Activated CD4-positive, alpha-beta T cell treated with anti-CD3 and anti-CD28 coated beads, Interleukin-2, amount 10 ng/mL, durations not matched to agents 7 days and 5 days (primary cell): ENCODE measurements at places on chromosomes 2 and 18.

DNA sequence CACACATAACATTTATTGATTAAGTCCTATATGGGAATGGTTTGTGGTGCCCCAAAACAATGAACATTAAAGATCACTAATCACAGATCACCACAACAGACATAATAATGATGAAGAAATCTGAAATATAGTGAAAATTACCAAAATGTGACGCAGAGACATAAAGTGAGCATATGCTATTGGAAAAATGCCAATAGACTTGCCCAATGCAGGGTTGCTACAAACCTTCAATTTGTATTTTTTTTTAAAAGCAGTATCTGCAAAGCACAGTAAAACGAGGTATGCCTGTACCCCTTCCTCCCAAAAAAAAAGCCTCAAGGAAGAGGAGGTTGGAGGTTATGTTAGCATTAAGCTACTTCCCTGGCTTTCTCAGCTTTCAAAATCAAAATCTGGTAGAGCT lies 131.1 kb downstream of the RBMS1 start:
- H3K27ac ChIP-seq: no peak overlapping the region
- H3K36me3 ChIP-seq: peaks cover 44% of the 10 kb centered on the region
- peaks cover 14% of the 10 kb centered on the region for H3K4me1 ChIP-seq
- no peak overlapping the region for H3K4me3 ChIP-seq
- DNase-seq: no peak
- H3K27me3 ChIP-seq: no peaks in the 10 kb centered on the region

DNA sequence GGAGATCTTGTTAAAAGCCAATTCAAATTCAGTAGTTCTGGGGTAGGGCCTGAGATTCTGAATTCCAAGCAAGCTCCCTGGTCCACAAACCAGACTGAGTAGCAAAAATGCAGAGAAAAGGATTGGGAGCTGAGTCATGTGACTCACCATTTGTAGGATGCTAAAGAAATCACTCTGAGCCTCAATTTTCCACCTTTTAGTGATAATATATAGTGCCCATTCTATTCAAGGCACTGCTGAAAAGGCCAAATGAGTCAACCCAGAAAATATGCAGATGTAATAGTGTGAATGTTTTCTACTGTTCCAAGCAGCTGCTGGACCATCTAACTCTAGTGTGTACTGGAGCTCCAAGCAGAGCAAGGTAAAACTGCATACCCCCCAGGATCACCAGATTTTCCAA lies 47.2 kb downstream of the SLC14A2 start:
- no peak overlapping the region for H3K27ac ChIP-seq
- peaks cover 2% of the 10 kb centered on the region for H3K27me3 ChIP-seq
- DNase-seq: no peak
- no peak overlapping the region for H3K4me3 ChIP-seq

- peaks cover 38% of the 10 kb centered on the region for H3K4me1 ChIP-seq
- no peak overlapping the region for H3K4me3 ChIP-seq
- no peak overlapping the region for H3K27ac ChIP-seq
- H3K36me3 ChIP-seq: peaks cover 3% of the 10 kb centered on the region
- no peaks in the 10 kb centered on the region for H3K27me3 ChIP-seq
- DNase-seq: no peak
These were observed 50.1 kb downstream of the SPRED2 start for GRCh38 chr2:65382323-65382722.

DNA sequence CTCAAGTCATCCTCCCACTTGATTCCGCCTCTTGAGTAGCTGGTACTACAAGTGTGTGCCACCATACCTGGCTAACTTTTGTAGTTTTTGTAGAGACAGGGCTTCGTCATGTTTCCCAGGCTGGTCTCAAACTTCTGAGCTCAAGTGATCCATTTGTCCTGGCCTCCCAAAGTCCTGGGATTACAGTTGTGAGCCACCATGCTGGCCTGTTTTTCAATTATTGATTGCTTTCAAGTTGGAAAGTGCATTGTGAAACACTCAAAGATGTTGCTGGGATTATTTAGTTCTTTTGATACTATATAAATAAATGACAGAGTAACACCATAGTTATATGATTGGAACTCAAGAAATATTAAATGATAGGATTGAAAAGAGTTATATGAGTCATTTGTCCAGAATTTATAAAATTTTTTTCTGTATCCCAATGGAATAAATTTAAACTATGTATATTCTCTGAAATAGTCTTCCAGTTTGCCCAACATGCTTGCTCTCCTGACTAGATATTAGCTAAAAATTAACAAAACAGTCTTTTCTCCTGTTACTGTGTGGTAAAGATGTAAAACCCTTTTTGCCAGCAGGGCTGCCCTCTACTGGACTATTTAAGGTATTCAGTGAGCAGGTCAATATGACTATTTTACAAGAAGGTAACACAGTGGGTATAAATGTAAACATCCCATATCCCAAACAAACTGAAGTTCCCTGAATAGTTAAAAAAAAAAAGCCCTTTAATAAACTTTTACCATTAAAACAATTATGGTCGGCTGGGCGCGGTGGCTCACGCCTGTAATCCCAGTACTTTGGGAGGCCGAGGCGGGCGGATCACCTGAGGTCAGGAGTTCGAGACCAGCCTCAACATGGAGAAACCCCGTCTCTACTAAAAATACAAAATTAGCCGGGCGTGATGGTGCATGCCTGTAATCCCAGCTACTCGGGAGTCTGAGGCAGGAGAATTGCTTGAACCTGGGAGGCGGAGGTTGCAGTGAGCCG lies 42.7 kb downstream of the ACSL3 start:
- H3K36me3 ChIP-seq: no peaks in the 10 kb centered on the region
- peak; percentile 51 for DNase-seq
- H3K27me3 ChIP-seq: no peaks in the 10 kb centered on the region
- no peak overlapping the region for H3K4me3 ChIP-seq
- H3K27ac ChIP-seq: no peak overlapping the region

GRCh38 chr2:55493220-55493619 lies 26.3 kb upstream of the CFAP36 start:
- no peaks in the 10 kb centered on the region for H3K4me1 ChIP-seq
- H3K36me3 ChIP-seq: no peaks in the 10 kb centered on the region
- H3K4me3 ChIP-seq: no peak overlapping the region
- peaks cover 11% of the 10 kb centered on the region for H3K27me3 ChIP-seq
- no peak for DNase-seq
- no peak overlapping the region for H3K27ac ChIP-seq

GRCh38 chr2:179234658-179235240 lies 29.9 kb downstream of the SESTD1 start:
- DNase-seq: no peak
- H3K4me1 ChIP-seq: peaks cover 33% of the 10 kb centered on the region
- H3K4me3 ChIP-seq: no peak overlapping the region
- H3K27ac ChIP-seq: no peak overlapping the region

- H3K27ac ChIP-seq: no peak overlapping the region
- no peak for DNase-seq
- no peak overlapping the region for H3K4me3 ChIP-seq
- H3K27me3 ChIP-seq: peaks cover 35% of the 10 kb centered on the region
- no peaks in the 10 kb centered on the region for H3K4me1 ChIP-seq
- no peaks in the 10 kb centered on the region for H3K36me3 ChIP-seq
These were observed 5.5 kb downstream of the ZNF532 start for GRCh38 chr18:58870130-58870529.

- peaks cover 40% of the 10 kb centered on the region for H3K4me1 ChIP-seq
- no peak overlapping the region for H3K4me3 ChIP-seq
- H3K27ac ChIP-seq: no peak overlapping the region
- no peaks in the 10 kb centered on the region for H3K27me3 ChIP-seq
These were observed 82.6 kb upstream of the FRZB start for GRCh38 chr2:182949052-182949451.

- no peak for DNase-seq
- no peaks in the 10 kb centered on the region for H3K27me3 ChIP-seq
- H3K4me3 ChIP-seq: no peak overlapping the region
- peaks cover 13% of the 10 kb centered on the region for H3K4me1 ChIP-seq
These were observed 39.8 kb upstream of the TNFRSF11A start for GRCh38 chr18:62285281-62285680.

DNA sequence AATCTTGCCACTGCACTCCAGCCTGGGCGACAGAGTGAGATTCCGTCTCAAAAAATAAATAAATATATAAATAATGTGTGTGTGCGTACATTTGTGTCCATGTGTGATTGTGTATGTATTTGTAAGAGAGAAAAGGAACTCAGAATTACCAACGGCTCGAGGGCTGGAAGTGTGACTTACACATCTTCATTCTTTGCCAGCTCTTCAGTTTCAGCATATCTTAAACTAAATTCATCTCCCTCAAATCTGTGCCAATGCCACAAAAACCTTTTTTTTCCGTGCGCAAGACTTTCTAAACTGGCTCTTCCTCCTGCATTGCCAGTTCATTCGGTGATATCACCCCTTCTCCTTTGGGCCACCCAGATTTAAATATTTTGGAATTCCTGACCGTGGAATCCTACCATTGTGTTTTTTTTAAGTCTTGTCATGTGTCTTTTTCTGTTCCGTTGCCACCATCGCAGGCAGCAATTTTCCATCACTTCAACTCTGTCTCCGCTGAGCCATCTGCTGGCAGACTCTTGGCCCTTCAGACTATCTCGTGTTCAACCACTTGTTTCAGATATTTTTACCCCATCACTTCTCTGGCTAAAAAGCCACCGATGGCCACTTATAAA lies 77.0 kb upstream of the ZNF532 start:
- no peaks in the 10 kb centered on the region for H3K27me3 ChIP-seq
- H3K36me3 ChIP-seq: no peaks in the 10 kb centered on the region
- no peaks in the 10 kb centered on the region for H3K4me1 ChIP-seq
- DNase-seq: no peak

DNA sequence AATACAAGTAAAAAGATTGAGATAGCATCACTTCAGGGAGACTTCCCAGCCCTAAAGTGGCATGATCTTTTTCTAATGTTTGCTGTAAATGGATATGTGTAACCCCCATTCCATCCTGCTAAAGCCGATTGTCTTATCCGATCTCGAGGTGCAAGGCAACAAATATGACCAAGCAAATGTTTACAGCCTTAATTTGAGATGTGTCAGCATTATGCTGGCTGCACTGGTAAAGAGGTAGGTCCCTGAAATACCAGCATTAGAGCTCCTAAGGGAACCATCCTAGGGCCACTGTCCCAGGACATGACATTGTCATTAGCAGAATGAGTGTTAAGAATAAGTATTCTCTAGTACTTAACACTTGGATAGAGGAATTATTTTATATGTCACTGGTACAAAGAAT lies 108.4 kb downstream of the EPC2 start:
- no peak overlapping the region for H3K4me3 ChIP-seq
- H3K4me1 ChIP-seq: peaks cover 2% of the 10 kb centered on the region
- H3K27ac ChIP-seq: no peak overlapping the region

GRCh38 chr2:40454321-40454720 lies 2.4 kb upstream of the SLC8A1 start:
- DNase-seq: no peak
- H3K4me3 ChIP-seq: no peak overlapping the region
- peaks cover 23% of the 10 kb centered on the region for H3K4me1 ChIP-seq
- no peaks in the 10 kb centered on the region for H3K36me3 ChIP-seq
- no peak overlapping the region for H3K27ac ChIP-seq

GRCh38 chr2:70829916-70830315 lies 5.7 kb downstream of the CD207 start:
- DNase-seq: no peak
- no peak overlapping the region for H3K27ac ChIP-seq
- no peak overlapping the region for H3K4me3 ChIP-seq
- peaks cover 1% of the 10 kb centered on the region for H3K27me3 ChIP-seq
- peaks cover 15% of the 10 kb centered on the region for H3K4me1 ChIP-seq
- H3K36me3 ChIP-seq: no peaks in the 10 kb centered on the region

DNA sequence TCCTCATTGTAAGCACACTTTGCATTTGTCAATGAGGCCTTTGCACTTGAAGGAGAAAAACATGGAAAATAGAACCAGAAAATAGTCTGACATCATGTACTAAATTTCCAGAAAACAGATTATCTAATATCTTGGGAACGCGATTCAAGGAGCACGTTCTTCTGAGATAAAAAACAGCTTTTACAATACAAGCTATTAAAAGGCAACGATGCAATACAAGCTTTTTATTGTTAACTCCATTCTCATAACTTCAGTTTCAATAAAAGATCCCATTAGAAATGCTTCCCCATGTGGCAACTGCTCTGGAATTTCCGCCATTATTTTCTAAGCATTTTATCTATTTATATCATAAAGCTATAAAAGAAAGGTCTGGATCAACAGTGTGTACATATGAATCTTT lies 40.3 kb downstream of the NRXN1 start:
- H3K4me3 ChIP-seq: no peak overlapping the region
- H3K27ac ChIP-seq: no peak overlapping the region
- H3K36me3 ChIP-seq: no peaks in the 10 kb centered on the region
- H3K4me1 ChIP-seq: no peaks in the 10 kb centered on the region
- DNase-seq: no peak
- no peaks in the 10 kb centered on the region for H3K27me3 ChIP-seq

- peaks cover 3% of the 10 kb centered on the region for H3K36me3 ChIP-seq
- no peak for DNase-seq
- no peaks in the 10 kb centered on the region for H3K27me3 ChIP-seq
- no peak overlapping the region for H3K4me3 ChIP-seq
These were observed 21.0 kb downstream of the FHL2 start for GRCh38 chr2:105377871-105378270.

DNA sequence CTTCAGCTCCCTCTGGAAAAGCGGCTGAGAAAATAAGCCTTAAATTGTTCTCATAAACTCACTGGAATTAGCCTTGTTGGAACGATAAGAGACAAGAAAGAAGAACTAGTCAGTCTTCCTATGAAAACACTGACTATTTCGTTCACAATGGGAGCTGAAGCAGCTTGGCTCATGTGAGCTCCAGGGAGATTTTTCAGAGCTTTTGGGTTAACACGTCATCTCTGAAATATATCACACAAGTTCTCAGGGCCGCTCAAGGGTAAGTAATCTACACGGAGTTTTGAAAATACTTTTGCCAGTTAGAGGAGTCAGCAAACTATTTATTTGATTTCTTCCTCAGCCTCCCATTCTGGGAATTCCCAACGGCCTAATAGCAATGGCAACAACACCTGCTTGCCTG lies 316.2 kb upstream of the MGAT5 start:
- H3K4me1 ChIP-seq: no peaks in the 10 kb centered on the region
- no peaks in the 10 kb centered on the region for H3K36me3 ChIP-seq
- no peak overlapping the region for H3K27ac ChIP-seq
- peaks cover 17% of the 10 kb centered on the region for H3K27me3 ChIP-seq
- DNase-seq: no peak

GRCh38 chr2:29182920-29183319 lies 67.7 kb downstream of the CLIP4 start:
- no peak overlapping the region for H3K27ac ChIP-seq
- H3K27me3 ChIP-seq: no peaks in the 10 kb centered on the region
- no peaks in the 10 kb centered on the region for H3K4me1 ChIP-seq
- no peak overlapping the region for H3K4me3 ChIP-seq
- no peak for DNase-seq

DNA sequence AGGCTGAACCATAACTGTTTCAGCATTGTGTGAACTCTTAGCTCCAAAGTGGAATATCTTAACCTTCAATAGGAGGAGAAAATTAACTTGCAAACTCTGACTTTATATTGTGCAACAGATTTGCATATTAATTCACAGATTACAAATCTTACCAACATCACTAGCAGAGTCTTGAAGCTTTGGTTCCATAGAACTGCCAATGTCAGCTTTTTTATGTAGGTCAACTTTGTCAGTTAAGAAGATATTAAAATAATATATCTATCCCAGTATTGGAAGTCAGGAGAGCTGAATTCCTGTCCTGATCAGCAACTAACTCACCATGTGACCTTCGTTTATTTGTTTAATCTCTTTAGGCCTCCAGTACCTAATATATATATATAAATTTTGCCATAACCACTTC lies 121.8 kb downstream of the EPHA4 start:
- no peaks in the 10 kb centered on the region for H3K27me3 ChIP-seq
- H3K4me3 ChIP-seq: no peak overlapping the region
- no peaks in the 10 kb centered on the region for H3K4me1 ChIP-seq
- H3K36me3 ChIP-seq: peaks cover 21% of the 10 kb centered on the region
